Stimulated activated CD4-positive, alpha-beta T cell treated with anti-CD3 and anti-CD28 coated beads, Interleukin-4, amount 100 ng/mL, for 24 hours (primary cell): ENCODE measurements at places on chromosomes 13 and 19.

- DNase-seq = peak; percentile 90
These were observed at the start of gene TGFB1 for GRCh38 chr19:41353466-41354342. TGFB1 (minus strand) TSS chr19:41353922; CDS start chr19:41353044, 878 bp downstream.

DNA sequence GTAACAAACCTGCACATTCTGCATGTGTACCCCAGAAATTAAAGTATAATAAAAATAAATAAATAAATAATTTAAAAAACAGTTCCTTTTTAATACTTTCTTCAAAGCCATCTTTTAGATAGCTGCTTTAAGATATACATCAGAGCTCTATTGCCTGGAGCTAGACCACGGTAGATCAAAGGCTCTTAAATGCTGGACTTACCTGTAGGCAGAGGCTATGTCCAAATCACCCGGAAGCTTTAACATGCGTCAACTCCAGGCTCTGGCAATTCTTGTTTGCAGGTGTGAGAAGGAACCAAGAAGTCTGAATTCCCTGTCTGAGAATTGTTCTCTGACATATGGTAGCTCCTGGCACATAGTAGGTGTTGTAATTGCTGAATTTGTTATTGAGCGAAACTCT lies 1.6 kb upstream of the METTL21C start:
- no peak for DNase-seq

GRCh38 chr19:18429717-18430416 lies 8.1 kb downstream of the ISYNA1 start:
- DNase-seq = no peak

GRCh38 chr19:1279782-1280341 lies 4.5 kb downstream of the FAM174C start:
- DNase-seq = peak; percentile 81

DNA sequence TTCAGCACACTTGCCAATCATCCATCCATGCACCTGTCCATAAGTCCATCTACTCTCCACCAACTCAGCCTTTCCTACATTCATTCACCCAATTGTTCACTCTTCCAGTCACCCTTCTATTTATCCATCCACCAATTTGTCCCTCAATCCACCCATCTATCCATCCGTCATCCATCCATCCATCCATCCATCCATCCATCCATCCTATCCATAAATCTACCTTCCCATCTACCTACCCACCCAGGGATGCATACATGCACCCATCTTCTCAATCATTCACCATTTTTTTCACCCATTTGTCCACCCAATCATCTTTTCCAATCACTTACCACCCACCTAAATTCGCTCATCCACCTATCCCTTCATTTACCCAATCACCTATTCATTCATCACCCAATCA lies 14.6 kb upstream of the CEACAM20 start:
- DNase-seq = no peak
